Lower lobe of right lung (tissue), 2 donors: ENCODE measurements at places on chromosomes 7 and 10.

DNA sequence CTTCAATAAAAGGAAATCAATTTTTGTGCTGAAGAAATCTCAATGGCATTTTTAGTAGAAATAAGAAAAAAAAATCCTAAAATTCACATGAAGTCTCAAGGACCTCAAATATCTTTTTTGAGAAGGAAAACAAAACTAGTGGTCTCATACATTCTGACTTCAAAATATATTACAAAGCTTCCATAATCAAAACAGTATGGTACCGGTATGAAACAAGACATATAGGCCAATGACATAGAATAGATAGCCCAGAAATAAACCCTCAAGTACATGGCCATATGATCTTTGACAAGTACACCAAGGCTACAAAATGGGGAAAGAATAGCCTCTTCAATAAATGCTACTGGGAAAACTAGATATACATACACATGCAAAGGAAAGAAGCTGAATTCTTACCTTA lies 131.8 kb upstream of the GPR22 start:
- no peak overlapping the region for H3K27ac ChIP-seq
- no peaks in the 10 kb centered on the region for H3K4me1 ChIP-seq
- no peak for DNase-seq
- no peaks in the 10 kb centered on the region for H3K27me3 ChIP-seq

DNA sequence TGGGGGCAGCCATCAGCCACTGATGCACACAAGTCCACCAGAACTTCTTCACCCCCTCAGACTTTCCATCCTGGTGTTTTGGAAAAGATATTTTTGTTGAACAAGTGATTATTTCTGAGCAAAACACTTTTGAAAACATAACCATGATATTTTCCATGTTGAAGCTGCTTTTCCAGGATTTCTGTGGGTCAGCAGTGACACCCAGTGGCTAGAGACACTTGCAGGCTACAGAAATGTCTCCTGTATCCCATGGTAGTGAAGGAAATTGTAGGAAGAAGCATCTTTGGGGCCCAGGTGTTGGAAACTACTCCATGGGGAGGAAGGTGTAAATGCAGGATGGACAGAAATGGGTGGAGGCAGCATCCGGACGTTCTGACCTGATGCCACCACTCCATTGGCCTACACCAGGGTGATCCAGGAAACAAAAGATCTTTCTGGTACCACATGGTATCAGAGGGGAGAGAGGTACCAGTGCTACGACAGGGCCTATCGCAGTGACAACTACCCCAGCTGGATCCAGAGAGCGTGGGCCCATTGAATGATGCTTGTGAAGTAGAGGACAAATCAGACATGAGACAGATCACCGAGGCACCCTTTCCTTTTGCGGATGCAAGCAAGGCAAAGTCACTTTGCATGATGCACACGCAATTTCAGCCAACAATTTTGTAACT lies 111.7 kb upstream of the COBL start:
- no peak overlapping the region for H3K27ac ChIP-seq
- no peak for DNase-seq
- peaks cover 5% of the 10 kb centered on the region for H3K4me1 ChIP-seq
- no peaks in the 10 kb centered on the region for H3K36me3 ChIP-seq
- no peak overlapping the region for H3K4me3 ChIP-seq

- no peak overlapping the region for H3K4me3 ChIP-seq
- no peaks in the 10 kb centered on the region for H3K36me3 ChIP-seq
- H3K4me1 ChIP-seq: no peaks in the 10 kb centered on the region
- no peak overlapping the region for H3K27ac ChIP-seq
Observed at GRCh38 chr7:78039790-78040776, 241.5 kb downstream of the PHTF2 start.

DNA sequence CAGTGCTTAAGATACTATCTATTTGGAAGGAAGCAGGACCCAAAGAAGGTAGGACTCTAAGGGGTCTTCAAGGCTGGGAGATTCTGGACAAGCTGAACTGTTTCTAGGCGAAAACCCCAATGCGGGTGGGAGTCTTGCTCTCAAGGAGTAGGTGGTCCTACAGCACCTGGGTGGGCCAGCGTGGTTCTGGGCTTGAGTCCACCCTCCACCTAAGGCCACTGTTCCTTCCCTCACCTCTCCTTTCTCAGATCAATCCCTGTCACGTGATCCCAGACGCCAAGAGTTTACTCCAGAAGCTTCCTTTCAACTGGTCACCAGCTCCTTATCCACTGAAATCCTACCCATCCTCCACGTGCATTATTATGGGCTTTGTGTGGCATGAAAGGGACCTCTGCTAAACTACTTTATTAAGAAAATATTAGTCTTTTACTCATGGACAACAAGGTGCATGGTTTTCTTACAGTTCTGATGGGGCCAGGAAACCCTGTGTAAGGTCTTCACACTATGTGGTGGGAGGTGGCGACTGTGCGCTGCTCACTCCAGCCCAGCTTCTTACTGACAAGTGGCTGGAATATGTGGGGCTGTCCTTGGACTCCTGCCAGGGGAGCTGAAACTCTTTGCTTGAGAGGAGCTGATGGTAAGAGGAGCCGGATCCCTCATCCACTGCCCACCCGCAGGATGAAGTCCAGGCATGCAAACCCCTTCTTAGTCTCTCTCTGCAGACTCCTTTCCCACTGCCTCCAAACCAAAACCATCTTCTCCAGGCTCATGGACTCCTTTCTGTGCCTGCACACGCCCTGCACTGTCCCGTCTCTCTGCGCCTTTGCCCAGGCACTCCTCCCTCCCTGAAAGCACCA lies 1.6 kb downstream of the ZNF746 start:
- peaks cover 32% of the 10 kb centered on the region for H3K36me3 ChIP-seq
- peak; percentile 71 for DNase-seq
- peak overlapping the region; percentile 83 for H3K27ac ChIP-seq
- H3K4me3 ChIP-seq: peak overlapping the region; percentile 65

DNA sequence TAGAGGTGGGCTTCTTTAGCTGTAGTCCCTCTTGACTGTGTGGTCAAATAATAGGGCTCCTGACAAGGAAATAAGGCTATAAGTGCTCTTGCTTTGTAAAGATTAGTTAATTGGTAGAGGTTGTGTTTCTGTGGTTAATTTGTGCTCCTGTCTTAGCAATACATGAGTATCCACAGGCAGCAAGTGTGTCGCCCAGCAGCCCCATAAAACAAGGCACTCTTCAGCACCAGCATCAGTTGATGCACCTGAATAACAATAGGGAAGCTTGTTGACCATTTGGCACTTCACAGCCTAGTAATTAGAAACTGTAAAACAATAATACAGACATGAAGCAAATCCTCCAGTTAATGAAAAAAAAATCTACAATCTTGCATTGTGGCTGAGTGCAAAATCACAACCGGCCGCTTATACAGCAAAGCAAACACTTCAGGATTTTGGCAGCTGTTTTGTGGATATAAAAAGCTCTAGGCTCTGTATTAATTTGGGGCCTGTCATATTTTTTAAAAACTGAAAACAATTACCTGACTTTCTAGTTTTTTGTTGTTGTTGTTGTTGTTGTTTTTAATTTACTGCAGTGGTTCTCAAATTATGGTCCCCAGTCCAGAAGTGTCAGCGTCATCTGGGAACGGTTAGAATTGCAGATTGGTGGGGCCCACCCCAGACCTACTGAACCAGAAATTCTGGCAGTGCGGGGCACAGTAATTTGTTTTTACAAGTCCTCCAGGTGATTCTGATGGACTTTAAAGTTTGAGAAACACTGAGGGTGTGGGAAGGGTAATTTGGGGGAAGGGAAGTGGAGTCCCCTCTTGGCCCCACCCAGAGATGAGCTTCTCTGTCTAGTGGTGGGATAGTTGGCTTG lies 56.8 kb downstream of the AUTS2 start:
- H3K27me3 ChIP-seq: no peaks in the 10 kb centered on the region
- no peak for DNase-seq

DNA sequence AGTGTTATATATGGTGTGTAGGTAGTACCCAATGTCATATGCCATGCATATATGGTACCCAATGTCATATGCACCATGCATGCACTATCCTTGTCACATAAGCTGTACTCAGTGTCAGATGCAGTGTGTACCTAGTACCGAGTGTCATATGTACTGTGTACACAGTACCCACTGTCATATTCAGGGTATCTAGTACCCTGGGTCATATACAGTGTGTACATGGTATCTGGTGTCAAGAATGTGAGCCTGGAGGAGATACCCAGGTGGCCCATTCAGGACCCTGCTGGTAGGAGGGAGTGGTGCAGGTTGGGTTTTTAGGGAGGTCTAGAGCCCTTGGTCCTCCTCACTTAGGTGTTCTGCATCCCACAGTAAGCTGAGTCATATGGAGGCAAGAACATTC lies 1.8 kb downstream of the ZMYND11 start:
- no peak for DNase-seq
- no peaks in the 10 kb centered on the region for H3K36me3 ChIP-seq
- H3K4me1 ChIP-seq: peaks cover 47% of the 10 kb centered on the region
- H3K27me3 ChIP-seq: no peaks in the 10 kb centered on the region
- no peak overlapping the region for H3K27ac ChIP-seq

GRCh38 chr10:117609095-117609795 lies 66.7 kb downstream of the EMX2 start:
- peak; percentile 66 for DNase-seq
- no peak overlapping the region for H3K27ac ChIP-seq
- no peak overlapping the region for H3K4me3 ChIP-seq

- H3K4me1 ChIP-seq: peaks cover 3% of the 10 kb centered on the region
- H3K27me3 ChIP-seq: no peaks in the 10 kb centered on the region
- H3K4me3 ChIP-seq: no peak overlapping the region
- no peaks in the 10 kb centered on the region for H3K36me3 ChIP-seq
- no peak overlapping the region for H3K27ac ChIP-seq
Observed at GRCh38 chr7:107164092-107164491, 4.7 kb upstream of the HBP1 start.

GRCh38 chr10:24518981-24519597 lies 204.6 kb downstream of the ARHGAP21 start:
- DNase-seq: peak; percentile 48
- H3K4me1 ChIP-seq: peaks cover 5% of the 10 kb centered on the region
- peaks cover 34% of the 10 kb centered on the region for H3K36me3 ChIP-seq
- H3K27ac ChIP-seq: no peak overlapping the region
- H3K4me3 ChIP-seq: no peak overlapping the region

GRCh38 chr7:148303295-148304082 lies 287.1 kb upstream of the C7orf33 start:
- no peaks in the 10 kb centered on the region for H3K27me3 ChIP-seq
- no peak overlapping the region for H3K4me3 ChIP-seq
- no peak for DNase-seq
- H3K36me3 ChIP-seq: no peaks in the 10 kb centered on the region
- H3K4me1 ChIP-seq: no peaks in the 10 kb centered on the region

- no peaks in the 10 kb centered on the region for H3K4me1 ChIP-seq
- no peak for DNase-seq
- no peak overlapping the region for H3K4me3 ChIP-seq
- H3K27me3 ChIP-seq: no peaks in the 10 kb centered on the region
Observed at GRCh38 chr7:103574576-103574975, 128.6 kb upstream of the SLC26A5 start.

DNA sequence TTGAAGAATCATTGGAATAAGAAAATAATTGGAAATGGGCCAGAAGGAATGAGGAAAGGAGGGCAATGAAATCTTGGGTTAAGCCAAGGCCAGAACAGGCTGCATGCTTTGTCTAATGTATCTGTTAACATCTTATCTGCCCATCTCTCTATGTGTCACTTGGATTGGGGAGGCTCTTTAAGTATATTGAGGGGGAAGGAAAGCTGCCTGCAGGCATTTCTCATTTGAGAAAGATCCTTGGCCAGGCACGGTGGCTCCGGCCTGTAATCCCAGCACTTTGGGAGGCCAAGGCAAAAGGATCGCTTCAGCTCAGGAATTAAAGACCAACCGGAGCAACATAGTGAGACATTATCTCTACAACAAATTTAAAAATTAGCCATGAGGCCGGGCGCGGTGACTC lies 14.3 kb downstream of the PCBD1 start:
- H3K4me1 ChIP-seq: no peaks in the 10 kb centered on the region
- H3K27me3 ChIP-seq: no peaks in the 10 kb centered on the region
- no peak overlapping the region for H3K4me3 ChIP-seq
- no peak overlapping the region for H3K27ac ChIP-seq
- peaks cover 74% of the 10 kb centered on the region for H3K36me3 ChIP-seq
- no peak for DNase-seq

DNA sequence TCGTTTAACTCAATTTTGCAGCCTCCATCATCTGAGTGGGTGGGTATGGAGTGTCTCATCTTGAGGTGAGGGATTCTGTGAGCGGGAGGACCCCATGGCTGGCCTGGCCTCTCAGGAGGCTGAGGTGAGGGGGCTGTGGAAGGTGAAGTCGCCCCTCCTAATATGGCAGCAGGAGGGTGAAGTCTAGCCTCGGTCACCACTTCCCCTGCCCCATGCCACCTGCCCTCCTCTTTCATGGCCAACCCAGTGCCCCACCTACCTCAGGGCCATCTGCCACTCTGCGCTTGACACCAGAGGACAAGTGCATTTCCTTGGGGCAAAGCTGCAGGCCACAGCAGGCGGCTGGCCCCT lies 8.7 kb downstream of the RASGEF1A start:
- H3K36me3 ChIP-seq: no peaks in the 10 kb centered on the region
- DNase-seq: no peak
- H3K27ac ChIP-seq: no peak overlapping the region
- H3K27me3 ChIP-seq: peaks cover 8% of the 10 kb centered on the region
- peaks cover 10% of the 10 kb centered on the region for H3K4me1 ChIP-seq

DNA sequence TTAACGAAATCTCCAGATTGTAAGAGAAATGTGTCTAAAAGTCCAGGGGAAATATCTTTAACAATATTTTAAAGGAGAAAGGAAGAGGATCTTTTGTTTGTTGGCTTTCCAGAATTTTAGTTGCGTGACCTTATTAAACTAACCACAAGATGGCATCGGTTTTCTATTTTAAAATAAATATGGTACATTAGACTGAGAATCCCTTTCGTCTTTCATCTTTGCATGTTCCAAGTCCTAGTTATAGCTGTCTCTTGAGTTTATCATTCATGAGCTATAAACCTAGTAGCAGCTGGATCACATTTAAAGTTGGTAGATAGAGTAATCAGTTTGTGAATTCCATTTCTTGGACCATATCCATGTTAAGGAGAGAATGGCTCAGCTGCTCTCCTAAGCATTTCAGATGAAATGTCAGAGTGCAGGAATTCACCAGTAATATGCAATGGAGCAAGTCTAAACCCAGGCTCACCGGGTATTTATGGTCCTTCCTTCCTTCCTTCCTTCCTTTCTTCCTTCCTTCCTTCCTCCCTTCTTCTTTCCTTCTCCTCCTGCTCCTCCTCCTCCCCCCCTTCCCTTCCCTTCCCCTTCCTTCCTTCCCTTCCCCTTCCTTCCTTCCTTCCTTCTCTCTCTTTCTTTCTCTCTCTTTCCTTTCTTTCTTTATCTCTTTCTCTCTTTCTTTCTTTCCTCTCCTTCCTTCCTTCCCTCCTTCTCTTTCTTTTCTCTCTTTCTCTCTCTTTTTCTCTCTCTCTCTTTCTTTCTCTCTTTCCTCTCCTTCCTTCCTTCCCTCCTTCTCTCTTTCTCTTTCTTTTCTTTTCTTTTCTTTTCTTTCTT lies 57.8 kb upstream of the RAB18 start:
- no peak for DNase-seq
- H3K27ac ChIP-seq: no peak overlapping the region
- no peaks in the 10 kb centered on the region for H3K27me3 ChIP-seq
- no peak overlapping the region for H3K4me3 ChIP-seq
- H3K4me1 ChIP-seq: no peaks in the 10 kb centered on the region
- H3K36me3 ChIP-seq: no peaks in the 10 kb centered on the region
